ENCODE measurements at places on chromosomes 6 and 20. TPM values are rescaled to one million over a fixed set of nuclear protein-coding genes. Genes with fewer than 3 reads are reported as not detected.

Gene VGLL2
- not detected for total RNA-seq

Gene CCN5
- not detected for total RNA-seq

DNA sequence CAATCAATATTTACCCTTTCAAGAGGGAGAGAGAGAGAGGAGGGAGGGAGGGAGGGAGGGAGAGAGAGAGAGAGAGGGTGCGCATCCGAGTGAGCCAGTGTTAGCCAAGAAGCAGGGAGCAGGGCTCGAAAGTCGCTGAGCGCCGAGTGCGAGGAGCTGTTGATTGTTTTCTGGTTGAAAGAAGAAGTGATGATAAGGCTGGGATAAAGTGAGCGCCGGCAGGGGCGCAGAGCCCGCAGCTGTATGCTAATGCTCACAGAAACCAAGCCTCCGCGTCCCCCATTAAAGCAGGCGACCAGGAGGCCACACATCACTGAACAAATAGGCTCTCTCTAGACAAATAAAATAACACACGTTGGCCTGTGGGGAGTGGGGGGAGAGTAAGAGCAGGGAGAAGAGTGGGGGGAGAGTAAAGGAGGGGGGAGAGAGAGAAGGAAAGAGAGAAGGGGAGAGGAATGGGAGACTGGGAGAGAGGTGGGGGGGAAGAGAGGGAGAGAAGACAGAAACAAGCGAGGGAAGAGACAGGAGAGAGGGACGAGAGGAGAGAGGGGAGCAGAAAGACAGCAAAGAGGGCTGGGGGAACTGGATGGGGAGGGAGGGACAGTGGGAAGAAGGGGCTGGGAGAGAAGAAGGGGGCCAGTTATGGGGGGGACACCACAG lies 5.0 kb upstream of the INSM1 start:
- no peak overlapping the region for H3K4me3 ChIP-seq
- no peak overlapping the region for H3K27ac ChIP-seq
- H3K36me3 ChIP-seq = no peaks in the 10 kb centered on the region
- peaks cover 50% of the 10 kb centered on the region for H3K27me3 ChIP-seq

DNA sequence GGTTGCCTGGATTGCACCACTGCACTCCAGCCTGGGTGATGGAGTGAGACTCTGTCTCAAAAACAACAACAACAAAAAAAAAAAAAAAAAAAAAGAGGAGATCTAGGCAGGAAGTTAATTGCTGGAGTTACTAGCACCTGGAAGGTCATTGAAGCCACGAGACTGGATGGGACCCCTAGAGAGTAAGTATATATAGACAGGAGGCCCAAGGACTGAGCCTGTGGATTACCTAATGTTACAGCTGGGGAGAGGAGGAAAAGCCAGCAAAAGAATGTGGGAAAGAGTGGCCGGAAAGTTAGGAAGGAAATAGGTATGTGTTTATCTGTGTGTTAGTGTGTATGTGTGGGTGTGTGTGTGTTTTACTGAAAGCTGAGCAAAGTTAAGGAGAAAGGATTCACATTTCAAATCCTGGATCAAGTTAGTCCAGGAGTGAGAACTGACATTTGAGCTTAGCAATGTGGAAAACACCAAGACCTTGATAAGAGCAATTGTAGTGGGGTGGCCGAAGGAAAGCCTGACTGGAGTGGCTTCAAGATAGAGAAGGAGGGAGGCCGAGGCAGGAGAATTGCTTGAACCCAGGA lies 38.4 kb downstream of the ANKRD6 start:
- no peak overlapping the region for H3K27ac ChIP-seq
- H3K27me3 ChIP-seq = peaks cover 4% of the 10 kb centered on the region
- H3K36me3 ChIP-seq = no peaks in the 10 kb centered on the region
- peaks cover 7% of the 10 kb centered on the region for H3K4me1 ChIP-seq
- H3K4me3 ChIP-seq = no peak overlapping the region

DNA sequence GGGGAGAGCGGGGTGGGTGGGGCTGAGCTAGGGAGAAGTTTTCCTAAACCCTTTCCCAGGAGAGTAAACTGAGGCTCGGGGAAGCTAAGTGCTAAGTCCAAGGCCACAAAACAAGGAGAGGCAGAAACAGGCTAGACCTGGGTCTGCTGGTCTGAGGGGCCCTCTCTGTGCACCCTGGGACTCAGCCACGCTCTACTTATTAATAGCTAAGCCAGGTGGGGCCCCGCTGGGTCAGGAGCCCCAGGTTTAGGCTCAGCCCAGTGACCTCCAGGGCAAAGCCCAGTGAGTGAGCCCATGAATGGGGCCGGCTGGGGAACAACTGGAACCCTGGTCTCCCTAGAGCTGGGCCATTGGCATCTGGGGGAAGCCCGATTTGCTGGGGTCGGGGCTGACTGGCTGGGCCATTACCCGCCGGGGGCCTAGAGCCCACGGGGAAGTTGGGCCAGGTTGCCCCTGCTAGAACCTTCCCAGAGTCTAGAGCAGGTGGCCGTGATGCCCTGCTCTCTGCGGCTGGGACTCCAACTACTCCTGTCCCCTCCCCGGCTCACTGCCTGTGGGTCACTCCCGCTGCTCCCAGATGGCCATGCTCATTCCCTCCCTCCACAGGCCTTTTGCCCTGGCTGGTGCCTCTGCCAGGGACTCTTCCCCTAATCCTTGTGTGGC lies 24.1 kb upstream of the NOL4L start:
- H3K4me3 ChIP-seq = no peak overlapping the region
- no peak overlapping the region for H3K27ac ChIP-seq
- no peaks in the 10 kb centered on the region for H3K4me1 ChIP-seq
- DNase-seq = no peak
- H3K27me3 ChIP-seq = peaks cover 28% of the 10 kb centered on the region

DNA sequence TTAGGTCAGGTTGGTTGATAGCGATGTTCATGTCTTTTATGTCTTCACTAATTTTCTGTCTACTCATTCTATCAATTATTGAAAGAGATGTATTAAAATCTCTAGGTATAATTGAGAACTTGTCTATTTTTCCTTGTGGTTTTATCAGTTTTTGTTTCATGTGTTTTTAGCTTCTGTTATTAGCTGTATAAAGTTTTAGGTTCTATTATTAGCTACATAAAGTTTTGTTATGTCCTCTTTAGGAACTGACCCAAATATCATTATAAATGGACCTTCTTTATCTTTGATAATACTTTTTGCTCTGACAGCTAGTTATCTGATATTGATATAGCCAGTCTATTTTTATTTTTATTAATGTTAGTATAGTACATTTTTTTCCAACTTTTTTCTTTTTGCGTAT lies 92.4 kb upstream of the TMEM170B start:
- H3K4me1 ChIP-seq = no peaks in the 10 kb centered on the region
- H3K27ac ChIP-seq = no peak overlapping the region
- H3K36me3 ChIP-seq = no peaks in the 10 kb centered on the region
- H3K4me3 ChIP-seq = no peak overlapping the region
- no peak for DNase-seq
- H3K27me3 ChIP-seq = no peaks in the 10 kb centered on the region

DNA sequence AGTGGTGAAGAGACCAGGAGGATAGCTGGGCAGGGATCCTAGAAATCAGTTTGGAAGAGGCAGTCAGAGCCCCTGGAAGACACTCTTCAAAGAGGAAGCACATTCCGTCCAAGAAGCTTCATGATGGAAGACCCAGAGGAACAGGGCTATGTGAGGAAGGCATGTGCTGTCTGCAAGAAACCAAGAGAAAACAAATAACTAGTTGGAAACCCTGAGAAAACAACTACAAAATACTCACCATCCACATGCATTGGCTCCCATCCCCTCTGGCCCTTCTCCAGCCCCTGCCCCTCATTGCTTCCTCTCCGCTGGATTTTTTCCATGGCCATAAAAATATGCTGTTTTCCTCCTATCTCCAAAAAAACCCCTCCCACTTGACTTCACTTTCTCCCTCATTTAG lies 40.9 kb upstream of the SMOC2 start:
- peaks cover 20% of the 10 kb centered on the region for H3K36me3 ChIP-seq
- H3K4me1 ChIP-seq = no peaks in the 10 kb centered on the region
- DNase-seq = no peak
- no peaks in the 10 kb centered on the region for H3K27me3 ChIP-seq

DNA sequence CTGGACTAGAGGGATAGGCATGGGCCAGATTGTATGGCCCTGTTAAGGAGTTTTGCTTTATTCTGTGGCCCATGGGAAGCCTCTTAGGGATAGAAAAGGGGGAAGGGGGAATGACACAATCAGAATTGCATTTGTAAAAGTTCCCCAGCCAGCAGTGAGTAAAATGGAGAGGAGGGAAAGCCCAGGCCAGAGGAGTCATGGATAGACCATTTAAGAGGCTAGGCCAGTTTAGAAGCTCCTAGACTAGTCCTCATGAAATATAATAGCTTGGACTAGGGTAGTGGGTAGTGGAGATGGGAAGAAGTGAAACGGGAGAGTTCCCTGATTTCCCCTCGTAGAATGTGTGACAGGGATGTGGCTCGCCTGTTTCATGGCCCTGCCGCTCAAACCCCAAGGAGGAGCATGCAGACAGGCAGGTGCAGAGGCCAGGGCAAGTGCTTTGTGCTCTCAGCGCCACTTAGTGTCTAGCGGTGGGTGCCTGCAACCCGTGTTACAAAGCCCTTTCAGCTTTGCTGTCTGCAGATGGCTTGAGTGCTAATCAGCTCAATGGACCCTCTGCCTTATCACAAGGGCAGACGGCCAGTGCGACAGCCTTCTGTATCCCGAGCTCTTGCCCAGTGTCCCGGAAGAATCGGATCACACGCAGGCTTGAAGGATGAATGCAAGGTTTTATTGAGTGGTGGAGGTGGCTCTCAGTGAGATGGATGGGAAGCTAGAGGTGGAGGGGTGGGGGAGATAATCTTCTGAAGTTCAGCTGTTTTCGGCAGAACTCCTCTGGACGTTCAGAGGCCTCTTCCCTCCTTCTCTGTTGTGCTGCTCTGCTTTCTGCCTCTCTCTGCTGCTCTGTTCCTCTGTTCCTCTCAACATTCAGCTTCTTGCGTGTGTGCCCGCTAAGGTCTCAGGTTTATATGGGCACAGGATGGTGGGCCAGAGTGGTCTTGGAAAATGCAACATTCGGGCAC lies 141.1 kb downstream of the CEP57L1 start:
- H3K27ac ChIP-seq = peak overlapping the region; percentile 53
- H3K27me3 ChIP-seq = peaks cover 1% of the 10 kb centered on the region
- H3K36me3 ChIP-seq = peaks cover 5% of the 10 kb centered on the region
- no peak overlapping the region for H3K4me3 ChIP-seq
- H3K4me1 ChIP-seq = peaks cover 48% of the 10 kb centered on the region
